ENCODE measurements at places on chromosomes 1 and 21.

DNA sequence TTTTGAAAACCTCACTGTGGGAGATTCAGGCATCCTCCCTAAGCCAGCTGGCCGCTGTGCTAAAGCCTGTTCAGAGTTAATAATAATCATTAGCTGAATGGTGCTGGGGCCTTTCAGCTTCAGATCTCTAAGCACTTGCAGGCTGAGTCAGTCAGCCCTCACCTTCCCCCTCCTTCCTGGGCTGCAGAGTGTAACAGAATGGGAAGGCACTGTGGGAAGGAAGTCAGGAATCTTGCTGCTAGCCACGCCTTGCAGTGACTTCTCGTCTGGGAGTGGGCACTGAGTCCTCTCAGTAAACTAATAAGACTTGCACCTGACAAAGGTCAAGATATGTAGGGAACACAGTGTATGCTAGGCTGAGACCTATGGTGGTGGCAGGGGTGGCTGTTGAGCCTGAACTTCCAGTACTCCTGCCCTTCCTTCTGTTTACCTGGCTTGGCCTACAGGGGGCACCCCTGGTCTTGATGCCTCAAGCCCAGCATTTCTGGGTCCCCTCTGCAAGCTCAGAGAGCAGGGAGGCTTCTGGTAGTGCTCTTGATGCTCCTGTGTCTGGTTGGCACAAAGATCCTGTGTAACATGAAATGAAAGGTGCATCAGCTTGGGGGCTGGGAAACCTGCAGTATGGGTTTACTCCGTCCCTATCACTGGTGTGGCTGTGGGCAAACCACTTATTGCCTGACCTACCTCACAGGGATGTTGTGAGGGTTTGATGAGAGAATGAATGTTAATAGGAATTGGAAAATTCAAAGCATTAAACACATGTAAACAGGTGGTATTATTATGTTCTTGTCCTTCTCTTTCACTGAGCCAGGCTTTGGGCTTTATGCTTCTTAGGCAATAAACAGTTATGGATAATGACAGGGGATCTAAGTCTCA lies 6.0 kb downstream of the CYB561D1 start:
- no peak for DNase-seq

GRCh38 chr1:32759521-32759981 lies 57.0 kb upstream of the SYNC start:
- DNase-seq = no peak

- DNase-seq = no peak
Measured at GRCh38 chr1:199936441-199936840, 91.1 kb upstream of the NR5A2 start.

GRCh38 chr1:219128957-219129356 lies 44.7 kb upstream of the LYPLAL1 start:
- no peak for DNase-seq

GRCh38 chr1:15708486-15709137 lies 24.5 kb downstream of the PLEKHM2 start:
- DNase-seq = no peak

- peak; percentile 20 for DNase-seq
Measured at GRCh38 chr1:220430059-220430458, 97.9 kb upstream of the MARK1 start.

DNA sequence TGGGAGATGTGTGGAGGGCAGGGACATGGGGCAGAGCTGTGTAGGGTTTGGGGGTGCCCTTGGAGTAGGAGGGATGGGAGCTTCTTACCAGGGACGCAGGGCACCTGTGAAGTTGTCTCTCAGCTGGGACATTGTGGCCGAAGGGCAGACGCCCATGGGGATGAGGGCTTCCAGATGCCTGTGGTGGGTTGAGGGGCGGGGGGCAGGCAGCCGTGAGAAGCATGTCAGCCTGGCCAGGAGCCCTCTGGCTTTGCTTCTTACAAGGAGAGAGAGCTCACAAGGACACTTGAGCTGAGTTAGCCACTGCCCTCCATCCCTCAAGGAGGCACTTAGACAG lies 8.5 kb downstream of the A3GALT2 start:
- DNase-seq = no peak

GRCh38 chr1:168637350-168637991 lies 61.1 kb downstream of the XCL1 start:
- DNase-seq = peak; percentile 57

DNA sequence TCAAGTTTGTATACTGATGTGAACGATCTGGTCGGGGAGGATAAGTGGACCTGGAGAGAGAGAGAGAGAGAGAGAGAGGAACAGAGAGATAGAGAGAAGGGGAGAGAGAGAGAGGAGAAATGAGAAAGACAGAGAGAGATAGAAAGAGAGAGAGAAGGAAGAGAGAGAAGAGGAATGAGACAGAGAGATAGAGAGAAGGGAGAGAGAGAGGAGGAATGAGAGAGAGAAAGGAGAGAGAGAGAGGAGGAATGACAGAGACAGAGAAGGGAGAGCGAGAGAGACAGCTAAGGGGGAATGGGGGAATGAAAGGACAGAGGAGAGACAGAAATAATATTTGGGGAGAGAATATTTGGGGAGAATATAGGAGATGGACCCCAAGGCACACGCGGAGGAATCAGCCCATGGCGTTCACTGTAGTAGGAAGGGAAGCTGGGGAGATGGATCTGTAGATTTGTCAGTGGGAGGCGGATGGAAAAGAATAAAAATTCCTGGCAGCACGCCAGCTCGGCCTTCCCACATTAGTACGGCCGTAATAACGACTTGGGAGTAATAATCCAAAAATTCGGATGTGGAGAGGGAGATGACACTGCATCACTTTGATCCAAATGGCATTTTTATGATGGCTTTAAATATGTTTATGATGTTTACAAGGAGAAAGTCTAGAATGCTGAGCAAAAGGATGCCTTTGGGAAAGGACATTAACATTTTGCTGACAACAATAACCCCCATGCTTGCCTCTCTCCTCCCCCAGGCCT lies 159.8 kb upstream of the KCNJ6 start:
- no peak for DNase-seq

DNA sequence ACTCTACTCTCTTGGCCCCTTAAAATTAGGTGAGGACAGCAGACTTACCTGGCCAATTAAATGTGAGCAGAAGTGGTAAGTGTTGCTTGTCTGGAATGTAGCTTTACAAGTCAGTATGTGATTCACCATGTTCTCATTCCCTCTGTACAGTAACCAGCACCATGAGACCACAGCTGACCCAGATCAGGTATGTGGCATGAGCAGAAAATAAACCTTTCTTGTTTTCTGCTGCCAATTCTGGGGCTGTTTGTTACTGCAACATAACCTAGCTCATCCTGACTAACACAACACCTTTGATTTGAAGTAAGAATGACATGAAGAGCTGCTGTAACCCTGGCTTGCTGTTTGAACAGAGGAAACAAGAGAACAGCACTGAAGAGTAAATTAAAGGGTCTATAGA lies 24.9 kb downstream of the ITPKB start:
- no peak for DNase-seq
